Right hindlimb (tissue), 1 donor: ENCODE measurements at places on chromosomes 11 and 22.

GRCh38 chr22:45768490-45768889 lies 96.9 kb downstream of the ATXN10 start:
- no peak for DNase-seq

DNA sequence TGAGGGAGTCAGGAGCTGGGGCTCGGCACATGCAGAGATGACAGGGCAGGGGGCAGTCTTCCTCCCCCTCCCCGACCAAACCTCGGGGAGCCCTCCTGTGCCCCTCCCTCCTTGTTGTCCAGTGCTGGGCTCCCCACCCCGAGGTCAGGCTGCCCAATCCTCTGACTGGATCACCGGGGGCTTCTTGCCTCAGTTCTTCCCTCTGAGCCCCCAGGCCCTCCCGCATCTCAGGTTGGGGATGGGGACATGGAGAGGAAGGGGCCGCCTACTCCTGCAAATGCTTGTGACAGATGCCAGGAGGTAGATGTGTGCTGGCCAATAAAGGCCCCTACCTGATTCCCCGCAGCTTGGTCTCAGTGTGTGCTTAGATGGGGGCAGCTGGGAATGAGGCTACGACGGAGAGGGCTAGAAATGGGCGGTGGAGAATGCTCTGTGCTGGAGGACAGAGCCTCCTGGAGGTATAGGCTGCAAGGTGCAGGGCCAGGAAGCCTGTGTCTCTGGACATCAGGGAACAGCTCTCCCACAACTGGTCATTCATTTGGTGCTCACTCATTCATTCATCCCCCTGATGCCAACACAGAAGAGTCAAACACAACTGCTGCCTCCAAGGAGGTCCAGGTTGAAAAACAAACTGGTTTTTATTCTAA lies 8.4 kb downstream of the RHBDD3 start:
- no peak for DNase-seq

- no peak for DNase-seq
These were observed 44.4 kb downstream of the DCDC1 start for GRCh38 chr11:31325160-31325559.

GRCh38 chr22:49052023-49052538 lies 775.6 kb downstream of the BRD1 start:
- DNase-seq = peak; percentile 56

DNA sequence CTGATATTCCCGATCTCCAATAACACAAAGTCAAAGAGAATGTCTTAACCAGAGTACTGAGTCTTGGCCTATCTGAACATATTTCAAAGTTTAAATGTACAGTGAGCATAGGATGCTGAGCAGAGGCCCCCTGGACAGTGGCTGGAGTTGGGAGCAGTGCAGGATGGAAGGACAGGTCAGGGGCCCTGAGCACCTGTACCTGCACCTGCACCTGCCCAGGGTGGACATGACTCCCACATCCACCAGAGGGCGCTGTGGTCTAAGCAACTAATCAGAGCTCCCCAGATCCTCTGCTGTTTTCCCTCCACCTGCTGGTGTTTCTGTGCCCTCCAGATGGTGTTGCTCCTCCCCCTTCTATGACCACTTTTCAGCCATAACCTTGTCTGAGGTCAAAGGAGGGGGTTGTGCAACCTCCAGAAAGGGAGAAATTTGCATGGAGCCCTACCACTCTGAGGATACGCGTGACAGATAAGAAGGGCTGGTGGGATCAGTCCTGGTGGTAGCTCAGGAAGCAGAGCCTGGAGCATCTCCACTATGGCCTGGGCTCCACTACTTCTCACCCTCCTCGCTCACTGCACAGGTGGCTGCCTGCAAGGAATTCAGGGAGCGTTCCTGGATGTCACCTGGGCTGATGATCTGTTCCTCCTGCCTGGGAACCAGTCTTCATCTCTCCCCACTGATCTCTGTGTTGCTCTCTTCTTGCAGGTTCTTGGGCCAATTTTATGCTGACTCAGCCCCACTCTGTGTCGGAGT lies 49.1 kb upstream of the VPREB1 start:
- no peak for DNase-seq

GRCh38 chr22:50204571-50204970 lies 3.8 kb downstream of the SELENOO start:
- DNase-seq = no peak

GRCh38 chr11:35494957-35495490 lies 30.4 kb downstream of the PAMR1 start:
- peak; percentile 40 for DNase-seq

GRCh38 chr11:17734986-17735817 lies 621 bp downstream of the KCNC1 start:
- DNase-seq = peak; percentile 88

- DNase-seq = no peak
These were observed 19.9 kb upstream of the TEF start for GRCh38 chr22:41361716-41362310.

GRCh38 chr11:62502030-62502730 lies 44.4 kb downstream of the AHNAK start:
- no peak for DNase-seq

- DNase-seq = no peak
These were observed 3.9 kb downstream of the HTATIP2 start for GRCh38 chr11:20367313-20367948.

DNA sequence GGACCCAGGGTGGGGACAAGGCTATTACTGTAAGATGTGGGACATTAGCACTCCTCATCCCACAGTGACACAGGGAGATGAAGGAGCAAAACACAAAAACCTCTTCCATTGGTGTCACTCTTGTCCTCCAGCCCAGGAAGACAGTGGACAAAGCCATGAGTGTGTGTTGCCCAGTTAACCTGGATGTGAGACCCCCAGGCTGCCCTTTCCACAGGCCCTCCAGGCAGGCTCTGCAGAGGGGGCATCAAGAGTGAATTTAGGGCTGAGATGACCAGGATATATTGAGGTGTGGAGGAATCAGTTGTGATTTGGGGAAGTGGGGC lies 111.3 kb downstream of the GGTLC2 start:
- DNase-seq = no peak

DNA sequence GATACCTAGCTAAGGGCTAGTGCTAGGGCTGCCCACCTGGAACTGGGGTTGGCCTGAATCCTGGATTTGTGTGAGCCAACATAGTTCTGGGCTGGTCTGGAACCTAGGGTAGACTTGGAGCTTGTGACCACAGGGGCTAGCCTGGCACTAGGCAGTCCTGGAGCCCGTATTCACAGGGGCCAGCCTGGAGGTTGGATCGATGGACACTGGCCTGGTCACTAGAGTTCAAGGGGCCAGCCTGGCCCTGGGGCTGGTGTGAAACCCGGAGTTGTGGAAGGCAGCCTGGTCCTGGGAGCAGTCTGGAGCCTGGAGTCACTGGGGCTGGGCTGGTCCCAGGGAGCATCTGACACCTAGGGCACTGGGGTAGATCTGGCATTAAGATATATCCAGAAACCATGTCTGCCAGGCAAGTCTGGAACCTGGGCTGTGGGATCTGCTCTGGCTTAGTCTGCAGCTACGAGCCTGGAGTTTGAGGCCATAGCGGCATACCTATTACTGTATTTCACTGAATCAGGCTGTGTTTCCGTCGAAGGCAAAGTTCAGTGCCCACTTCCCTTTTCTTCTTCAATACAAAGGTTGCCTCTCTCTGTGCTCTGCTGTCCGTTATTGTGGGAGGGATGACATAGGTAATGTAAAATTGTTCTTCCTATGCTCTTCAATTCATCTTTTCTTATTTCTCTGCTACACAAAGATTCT lies 9.1 kb upstream of the GLYATL1B start:
- DNase-seq = no peak

GRCh38 chr11:47538741-47539565 lies 14.0 kb downstream of the CELF1 start:
- DNase-seq = no peak

DNA sequence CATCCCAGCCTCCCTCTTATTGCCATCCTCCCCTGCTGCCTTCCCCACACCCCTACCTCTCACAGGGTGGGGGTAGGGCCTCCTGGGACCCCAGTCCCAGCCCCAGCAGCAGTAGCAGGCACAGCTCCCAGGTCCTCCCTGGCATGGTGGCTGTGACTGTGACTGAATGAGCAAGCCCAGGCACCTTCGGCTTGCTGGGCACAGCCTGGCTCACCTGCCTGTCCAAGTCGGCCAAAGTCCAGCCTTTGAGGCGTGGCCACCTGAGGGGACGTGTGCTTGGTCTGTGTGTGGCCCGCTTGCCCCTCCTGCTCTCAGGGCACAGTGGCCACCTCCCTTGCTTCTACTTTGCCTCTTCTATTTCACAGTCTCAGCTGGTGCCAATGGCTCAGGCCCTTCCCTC lies at the start of gene TREH:
TSS of gene TREH (minus strand) at position 168 of the 400 bp plus-strand sequence. CDS start at position 145, 23 bp downstream.
- DNase-seq = no peak

- no peak for DNase-seq
These were observed 143.5 kb downstream of the MIAT start for GRCh38 chr22:26800858-26801257.

GRCh38 chr11:64032050-64032449 lies 3.7 kb upstream of the FLRT1 start:
- no peak for DNase-seq

GRCh38 chr11:8247312-8247711 lies 16.4 kb downstream of the LMO1 start:
- no peak for DNase-seq

- DNase-seq = no peak
These were observed 1.6 kb downstream of the HRAS start for GRCh38 chr11:533586-534395.

DNA sequence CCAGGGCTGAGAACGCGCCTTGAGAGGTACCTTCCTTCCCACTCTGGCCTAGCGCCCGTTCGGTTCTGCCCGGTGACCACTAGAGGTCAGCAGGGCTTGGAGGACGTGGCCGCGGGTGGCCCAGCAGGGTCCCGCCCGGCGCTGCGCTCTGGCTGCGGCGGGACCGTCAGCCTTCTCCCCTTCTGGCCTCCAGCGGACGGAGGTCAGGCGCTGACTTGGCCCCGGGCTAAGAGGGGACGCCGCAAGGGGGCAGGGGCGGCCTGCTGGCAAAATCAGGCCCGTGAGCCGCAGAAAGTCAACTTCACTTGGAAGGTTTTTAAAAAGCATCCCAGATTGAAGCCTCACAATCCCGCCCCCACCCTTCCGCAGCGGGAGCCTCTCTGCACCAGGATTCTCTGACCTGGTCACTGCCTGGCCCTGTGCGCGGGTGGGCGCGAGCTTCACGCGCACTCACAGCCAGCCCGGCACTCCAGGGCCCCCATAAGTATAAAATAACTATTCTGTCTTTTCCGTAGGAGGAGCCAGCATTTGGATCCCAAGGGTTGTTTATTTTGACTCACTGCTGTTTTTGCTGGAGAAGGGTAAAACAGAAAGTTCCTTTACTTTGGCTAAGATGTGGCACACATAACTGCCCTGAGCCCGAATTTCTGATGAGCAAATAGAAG lies 23.2 kb upstream of the ZBTB16 start:
- peak; percentile 83 for DNase-seq

DNA sequence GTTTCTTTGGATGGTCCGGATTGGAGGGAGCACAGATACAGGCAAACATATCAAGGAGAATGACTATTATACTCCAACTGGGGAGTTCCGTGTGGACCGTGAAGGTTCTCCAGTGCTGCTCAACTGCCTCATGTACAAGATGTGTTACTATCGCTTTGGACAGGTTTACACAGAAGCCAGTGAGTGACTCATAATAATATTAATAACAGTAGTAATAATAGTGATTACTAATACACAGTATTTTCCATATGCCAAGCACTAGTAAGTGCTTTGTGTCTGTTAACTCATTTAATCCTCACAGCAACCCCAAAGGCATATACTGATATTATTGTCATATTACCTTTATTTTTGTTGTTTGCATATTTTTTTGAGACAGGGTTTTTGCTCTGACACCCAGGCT lies 6.6 kb upstream of the CHEK1 start:
- DNase-seq = no peak

DNA sequence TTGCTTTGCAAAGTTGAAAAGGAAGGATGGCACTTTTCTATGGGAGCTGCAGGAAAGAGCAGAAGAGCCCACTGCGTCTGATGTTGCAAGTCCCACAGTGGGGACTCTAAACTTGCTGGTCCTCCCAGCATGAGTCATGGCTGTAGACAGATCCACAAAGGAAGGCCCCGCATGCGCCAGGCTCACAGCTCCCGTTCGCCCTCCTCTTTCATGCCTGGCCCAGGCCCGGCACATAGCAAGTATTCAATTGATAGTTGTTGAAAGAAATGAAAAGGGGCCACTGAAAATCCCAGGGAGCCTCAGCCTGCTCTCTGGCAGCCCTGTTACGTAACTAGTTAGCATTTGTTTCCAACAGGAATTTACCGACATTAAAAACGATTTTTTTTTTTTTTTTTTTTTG lies 18.9 kb downstream of the AP1B1 start:
- DNase-seq = no peak

GRCh38 chr11:20156280-20156875 lies 3.9 kb downstream of the DBX1 start:
- peak; percentile 25 for DNase-seq
